ENCODE measurements at places on chromosomes 3 and 15.

DNA sequence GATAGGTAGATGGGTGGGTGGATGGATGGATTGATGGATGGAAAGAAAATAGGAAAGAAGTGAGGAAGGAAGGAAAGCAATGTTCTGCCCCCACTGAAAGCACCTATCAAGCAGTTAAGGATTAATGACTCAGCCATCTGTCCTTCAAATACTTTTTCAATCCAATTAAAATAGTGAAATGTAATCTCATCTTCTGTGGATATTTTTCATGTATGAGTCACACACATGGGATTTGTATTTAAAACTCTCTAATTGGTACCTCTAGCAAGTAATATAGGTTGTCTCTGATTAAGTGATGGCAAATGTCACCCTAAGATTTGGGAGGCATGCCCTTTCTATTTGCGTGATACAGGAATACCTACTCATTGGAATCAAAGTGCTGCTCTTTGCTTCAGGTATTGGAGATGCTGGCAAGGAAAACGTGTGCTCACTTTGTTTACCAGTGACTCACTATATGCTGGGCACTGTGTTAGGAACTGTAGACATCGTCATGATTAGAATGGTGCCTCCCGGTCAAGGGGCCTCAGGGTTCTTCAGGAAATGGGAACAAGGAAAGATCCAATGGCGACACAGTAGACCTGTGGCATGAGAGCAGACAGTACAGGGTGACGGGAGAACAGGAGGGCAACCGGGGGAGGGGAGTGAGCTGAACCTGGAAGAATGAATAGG, 230.1 kb downstream of the CLSTN2 start:
- DNase-seq, result peak; percentile 23

GRCh38 chr15:43329217-43329959, 985 bp downstream of the LCMT2 start:
- DNase-seq, result peak; percentile 10

DNA sequence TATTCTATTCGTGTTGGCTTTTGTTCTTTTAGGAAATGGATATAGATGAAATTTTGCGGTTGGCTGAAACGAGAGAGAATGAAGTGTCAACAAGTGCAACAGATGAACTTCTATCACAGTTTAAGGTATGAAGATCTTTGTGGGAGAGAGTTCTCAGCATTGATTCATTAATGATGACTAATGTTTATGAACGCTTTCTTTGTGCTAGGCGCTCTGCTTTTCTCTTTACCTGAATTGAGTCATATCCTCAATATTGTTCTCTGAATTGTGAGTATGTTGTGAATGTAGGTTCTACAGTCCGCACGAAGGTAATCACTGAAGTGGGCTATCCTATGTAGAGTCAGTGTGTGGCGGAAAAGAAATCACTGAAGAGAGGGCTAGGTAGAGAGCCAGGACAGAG, 81.2 kb downstream of the CHD2 start:
- peak; percentile 67 for DNase-seq

- DNase-seq, result no peak
These were observed 496.5 kb upstream of the TBL1XR1 start for GRCh38 chr3:177693616-177694264.

GRCh38 chr3:71504250-71505036, 79.1 kb downstream of the FOXP1 start:
- peak; percentile 97 for DNase-seq

- no peak for DNase-seq
These were observed 37.5 kb downstream of the GAP43 start for GRCh38 chr3:115660646-115661337.

DNA sequence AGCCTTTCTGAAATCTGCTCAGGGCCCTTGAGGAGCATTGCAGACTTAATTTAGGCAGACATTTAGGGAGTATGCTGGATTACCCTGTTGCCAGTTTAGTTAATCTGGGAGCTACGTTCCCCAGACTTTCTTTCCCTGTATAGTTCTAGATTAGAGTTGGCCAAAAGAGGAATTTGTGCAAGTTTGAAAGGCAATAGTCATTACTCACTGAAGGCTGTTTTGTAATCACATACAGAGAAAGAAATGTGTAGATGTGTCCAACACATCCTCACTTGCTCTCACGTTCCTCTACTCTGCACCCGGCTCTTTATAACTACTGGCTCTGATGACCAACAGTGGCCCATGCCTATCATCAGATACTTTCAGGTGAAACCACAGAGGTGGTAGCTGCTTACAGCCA, 24.2 kb downstream of the MASP1 start:
- peak; percentile 67 for DNase-seq

DNA sequence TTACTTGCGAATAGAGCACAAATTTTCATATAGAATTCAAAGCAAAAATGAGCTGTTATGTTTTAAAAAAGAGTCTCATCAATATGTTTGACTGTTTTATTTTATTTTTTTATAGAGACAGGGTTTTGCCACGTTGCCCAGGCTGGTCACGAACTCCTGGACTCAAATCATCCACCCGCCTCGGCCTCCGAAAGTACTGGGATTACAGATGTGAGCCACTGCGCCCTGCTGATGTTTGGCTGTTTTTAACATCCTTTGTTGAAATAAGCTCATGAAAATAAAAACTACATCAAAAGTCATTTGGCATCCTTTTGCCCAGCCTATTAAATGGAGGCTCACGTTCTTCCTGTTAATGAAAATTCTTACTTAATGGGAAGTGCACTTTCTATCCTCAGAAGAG, 154.7 kb downstream of the ATP10A start:
- no peak for DNase-seq

DNA sequence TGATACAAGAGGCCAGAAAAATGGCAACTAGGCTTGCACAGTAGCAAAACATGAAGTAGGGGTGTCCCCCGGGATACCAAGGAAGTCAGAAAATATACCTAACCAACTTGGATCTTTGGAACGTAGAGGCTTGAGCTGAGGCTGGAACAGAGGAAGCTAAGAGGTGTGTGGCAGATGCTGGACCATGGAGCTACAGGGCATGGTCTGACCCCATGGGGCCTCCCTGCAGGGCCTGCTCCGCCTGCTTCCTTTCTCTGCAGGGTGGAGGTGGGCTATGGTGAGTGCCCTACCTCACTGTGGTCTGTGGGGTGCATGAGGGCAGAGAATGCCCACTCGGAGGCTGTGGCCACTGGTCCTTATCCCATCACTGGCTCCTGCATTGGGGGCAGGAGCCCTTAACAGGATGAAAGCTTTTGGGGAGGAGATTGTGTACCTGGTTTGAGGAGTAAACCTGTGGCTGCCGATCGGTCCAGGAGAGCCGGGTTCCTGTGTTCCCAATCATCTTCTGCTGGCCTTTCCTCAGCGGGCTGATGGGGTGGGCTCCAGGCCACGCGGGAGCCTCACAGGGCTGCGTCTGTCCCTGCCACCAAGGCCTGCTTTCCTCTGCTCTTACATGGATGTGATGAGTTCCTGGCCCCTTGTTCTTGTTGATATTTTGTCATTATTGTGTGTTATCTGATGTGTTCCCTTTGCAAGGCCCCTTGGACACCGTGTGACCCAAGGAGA, 96.8 kb downstream of the OCA2 start:
- no peak for DNase-seq

- no peak for DNase-seq
These were observed 71.4 kb downstream of the MECOM start for GRCh38 chr3:169591983-169592644.

DNA sequence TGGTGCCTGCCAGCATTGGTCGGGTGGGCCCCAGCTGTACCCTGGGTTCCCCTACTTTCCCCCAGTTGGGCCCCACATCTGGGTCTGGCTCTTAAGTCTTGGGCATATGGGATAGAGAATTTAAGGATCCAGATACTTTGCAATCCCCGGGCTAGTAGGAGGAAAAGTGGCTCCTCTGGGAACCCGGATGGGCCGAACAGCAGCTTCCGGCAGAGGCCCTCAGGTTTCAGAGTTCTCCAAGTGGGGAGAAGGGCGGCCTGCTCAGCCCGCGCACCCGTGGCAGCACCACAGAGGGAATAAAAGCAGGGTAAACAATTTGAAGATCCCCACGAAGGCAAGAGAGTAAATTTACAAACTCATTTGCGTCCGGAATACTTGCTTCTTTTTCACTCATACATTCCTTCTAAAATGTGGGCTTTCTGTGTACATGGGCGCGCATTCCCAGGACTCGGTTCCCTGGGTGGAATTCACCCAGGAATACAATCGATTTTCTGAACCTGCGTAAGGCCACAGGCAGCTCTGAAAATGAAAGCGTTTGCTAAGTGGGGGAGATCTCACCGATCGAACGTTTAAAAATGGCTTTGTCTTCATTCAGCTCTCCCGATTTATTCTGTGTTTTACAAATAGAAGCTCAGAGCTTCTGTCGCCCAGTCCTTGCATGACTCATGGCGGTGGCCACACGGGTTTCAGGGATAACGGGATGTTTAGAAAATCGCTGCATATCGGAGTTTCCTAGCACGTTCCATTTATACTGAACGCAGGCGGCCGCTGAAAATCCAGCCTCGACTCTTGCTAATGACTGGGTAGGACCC, 74.0 kb upstream of the POLG start:
- peak; percentile 4 for DNase-seq

- peak; percentile 26 for DNase-seq
These were observed 34.7 kb downstream of the IGF2BP2 start for GRCh38 chr3:185789891-185790830.

GRCh38 chr15:89912145-89912673, 543 bp downstream of the ARPIN start:
- DNase-seq, result peak; percentile 21

GRCh38 chr3:168239287-168239686, 143.6 kb upstream of the GOLIM4 start:
- DNase-seq, result no peak

DNA sequence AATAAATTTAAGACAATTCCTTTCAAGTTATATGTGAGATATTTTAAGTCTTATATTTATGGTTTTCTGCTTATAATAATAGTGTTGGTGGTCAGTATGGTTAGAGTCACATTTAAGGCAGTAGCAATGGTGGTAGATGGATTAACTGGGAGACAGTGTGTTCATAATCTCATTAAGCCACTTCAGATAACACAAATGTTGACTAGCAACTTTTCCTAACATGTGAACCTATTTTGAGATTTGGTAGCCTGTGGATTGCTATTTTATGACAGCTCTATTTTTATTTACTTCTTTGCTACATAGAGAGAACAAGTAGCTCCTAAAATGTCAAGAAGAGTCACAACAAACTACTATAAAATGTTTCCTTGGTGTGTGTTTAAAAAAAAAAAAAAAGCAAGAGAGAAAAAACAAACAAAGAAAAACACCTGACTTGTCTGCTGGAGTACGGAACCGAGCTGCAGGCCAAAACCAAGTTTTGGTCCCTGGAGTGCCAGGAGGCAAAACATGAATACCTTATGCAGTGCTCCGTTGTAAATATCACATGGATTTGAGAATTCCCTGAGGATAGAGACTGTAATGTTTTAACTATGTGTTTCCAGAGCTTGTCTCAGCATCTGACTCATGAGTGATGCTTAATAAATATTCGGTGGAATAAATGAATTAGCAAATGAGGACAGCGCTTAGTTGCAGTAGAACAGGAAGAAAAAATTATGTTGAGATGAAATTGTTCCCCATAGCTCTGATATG, 457.1 kb upstream of the ROBO2 start:
- DNase-seq, result no peak

DNA sequence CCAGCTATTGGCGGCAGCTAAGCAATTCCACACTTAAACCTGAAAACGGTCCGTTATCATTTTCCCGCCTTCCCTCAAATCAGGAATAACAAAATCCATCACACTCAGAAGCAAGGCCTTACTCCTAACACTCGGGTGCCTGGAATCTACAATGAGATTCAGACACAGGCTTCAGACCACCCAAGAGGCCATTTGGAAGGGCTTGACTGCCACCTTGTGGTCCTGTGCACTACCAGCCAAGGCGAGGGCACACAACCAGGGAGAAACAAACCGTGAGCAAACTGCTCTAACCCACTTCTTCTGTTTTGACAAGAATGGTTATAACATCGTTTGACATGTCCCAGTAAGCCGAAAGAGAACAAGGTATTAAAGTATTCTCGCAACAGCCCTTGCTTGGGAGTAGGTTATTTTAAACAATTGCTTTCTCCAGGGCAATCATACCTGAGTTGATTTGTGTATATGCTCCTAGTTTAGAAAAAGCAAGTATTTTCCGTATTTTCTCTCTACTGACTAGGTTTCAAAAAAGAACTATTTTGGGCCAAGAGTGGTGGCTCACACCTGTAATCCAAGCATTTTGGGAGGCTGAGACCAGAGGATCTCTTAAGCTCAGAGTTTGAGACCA, 40.1 kb upstream of the TAFA4 start:
- DNase-seq, result peak; percentile 58

- DNase-seq, result peak; percentile 85
These were observed 79.4 kb upstream of the ATP11B start for GRCh38 chr3:182713743-182714517.

DNA sequence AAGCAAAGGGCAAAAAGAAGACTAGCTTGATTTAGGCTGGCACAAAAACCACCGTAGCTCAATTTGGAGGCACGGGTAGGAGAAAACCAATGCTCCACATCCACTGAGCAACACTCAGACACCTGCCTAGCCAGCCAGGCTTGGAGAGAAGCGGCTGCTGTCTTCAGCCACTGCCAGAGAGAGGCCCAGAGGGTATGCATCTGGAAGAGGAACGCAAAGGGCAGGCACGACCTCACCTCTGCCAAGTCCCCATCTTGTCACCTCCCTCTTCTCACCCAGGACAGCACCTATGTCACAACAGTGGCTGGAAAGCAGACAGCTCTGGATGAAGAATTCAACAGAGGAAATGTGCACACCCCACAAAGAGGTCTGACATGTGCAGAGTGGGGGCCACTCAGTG, 93.5 kb downstream of the ADAMTS17 start:
- DNase-seq, result no peak

DNA sequence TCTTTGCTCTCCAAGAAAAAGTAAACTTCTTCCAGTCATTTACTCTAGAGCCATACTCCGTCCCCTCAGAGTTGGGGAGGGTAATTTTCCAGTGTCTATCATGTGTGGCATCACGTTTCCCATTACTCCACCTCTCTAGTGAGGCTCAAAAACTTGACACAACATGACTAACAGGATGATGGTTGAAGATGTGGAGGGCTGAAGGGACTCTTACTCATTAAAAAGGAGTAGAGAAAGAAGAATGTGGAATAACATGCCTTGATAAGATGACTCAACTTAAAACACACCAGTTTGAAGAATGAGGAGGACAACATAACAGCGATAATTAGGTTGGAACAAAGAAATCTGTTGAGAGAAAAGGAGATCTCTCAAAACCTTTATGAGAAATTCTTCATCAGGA, 894.3 kb downstream of the OTOL1 start:
- DNase-seq, result peak; percentile 90

GRCh38 chr3:165640970-165641369, 196.3 kb downstream of the BCHE start:
- DNase-seq, result no peak
